ENCODE measurements at places on chromosomes 16 and 17. TPM values are rescaled to one million over a fixed set of nuclear protein-coding genes. Genes with fewer than 3 reads are reported as not detected.

DNA sequence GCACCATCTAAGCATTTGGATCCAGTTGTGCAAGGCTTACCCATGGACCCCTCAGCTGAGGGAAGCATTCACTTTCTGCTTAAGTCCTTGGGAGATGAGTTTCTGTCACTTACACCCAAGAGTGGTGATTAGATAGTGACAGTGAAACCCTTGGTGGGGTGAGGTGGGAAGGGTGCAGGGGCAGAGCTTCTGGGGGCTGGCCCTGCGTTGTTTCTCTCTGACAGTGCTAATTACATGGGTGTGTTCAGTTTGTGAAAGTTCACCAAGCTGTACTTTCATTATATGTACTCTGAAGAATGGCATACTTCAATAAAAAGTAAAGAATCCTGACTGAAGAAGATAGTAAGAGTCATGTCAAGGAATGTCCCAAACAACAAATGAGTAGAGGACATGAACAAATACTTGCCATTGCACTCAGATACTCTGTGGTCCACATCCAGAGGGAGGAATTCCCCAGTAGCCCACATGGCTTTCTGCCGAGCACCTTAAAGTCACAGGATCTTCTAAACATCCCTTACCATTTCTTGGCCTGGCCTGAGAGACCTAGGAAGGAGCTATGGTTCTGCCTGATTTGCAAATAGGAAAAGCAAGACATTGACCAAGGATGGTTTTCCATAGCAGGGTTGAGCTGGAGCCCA, 8.4 kb downstream of the CHST6 start:
- no peaks in the 10 kb centered on the region for H3K4me1 ChIP-seq
- H3K4me3 ChIP-seq = no peak overlapping the region
- H3K36me3 ChIP-seq = no peaks in the 10 kb centered on the region
- no peak for DNase-seq
- no peak overlapping the region for H3K27ac ChIP-seq

The SLC35G6 gene
- total RNA-seq = not detected

The PLCG2 gene
- 285 TPM for total RNA-seq

- DNase-seq = no peak
- no peak overlapping the region for H3K27ac ChIP-seq
- no peak overlapping the region for H3K4me3 ChIP-seq
- no peaks in the 10 kb centered on the region for H3K27me3 ChIP-seq
Measured at GRCh38 chr16:83044589-83044988, 417.8 kb downstream of the CDH13 start.

The SGSH gene
- total RNA-seq = 73.4 TPM

The ZMYND15 gene
- 0.93 TPM for total RNA-seq

DNA sequence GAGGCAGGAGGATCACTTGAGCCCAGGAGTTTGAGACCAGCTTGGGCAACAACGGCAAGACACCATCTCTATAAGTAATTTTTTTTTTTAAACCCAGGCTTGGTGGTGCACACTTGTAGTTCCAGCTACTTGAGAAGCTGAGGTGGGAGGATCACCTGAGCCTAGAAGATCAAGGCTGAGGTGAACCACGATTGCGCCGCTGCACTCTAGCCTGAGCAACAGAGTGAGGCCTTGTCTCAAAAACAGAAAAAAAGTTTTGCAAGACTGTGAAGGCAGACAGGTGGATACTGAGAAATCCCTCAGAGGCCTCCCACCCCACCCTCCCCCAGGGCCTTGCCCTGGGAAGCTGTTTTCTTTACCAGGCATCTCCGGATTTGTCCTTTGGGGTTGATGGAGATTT, 125.4 kb downstream of the MGAT5B start:
- peaks cover 27% of the 10 kb centered on the region for H3K4me1 ChIP-seq
- H3K4me3 ChIP-seq = no peak overlapping the region
- no peak overlapping the region for H3K27ac ChIP-seq
- no peaks in the 10 kb centered on the region for H3K27me3 ChIP-seq
- H3K36me3 ChIP-seq = no peaks in the 10 kb centered on the region
- no peak for DNase-seq

DNA sequence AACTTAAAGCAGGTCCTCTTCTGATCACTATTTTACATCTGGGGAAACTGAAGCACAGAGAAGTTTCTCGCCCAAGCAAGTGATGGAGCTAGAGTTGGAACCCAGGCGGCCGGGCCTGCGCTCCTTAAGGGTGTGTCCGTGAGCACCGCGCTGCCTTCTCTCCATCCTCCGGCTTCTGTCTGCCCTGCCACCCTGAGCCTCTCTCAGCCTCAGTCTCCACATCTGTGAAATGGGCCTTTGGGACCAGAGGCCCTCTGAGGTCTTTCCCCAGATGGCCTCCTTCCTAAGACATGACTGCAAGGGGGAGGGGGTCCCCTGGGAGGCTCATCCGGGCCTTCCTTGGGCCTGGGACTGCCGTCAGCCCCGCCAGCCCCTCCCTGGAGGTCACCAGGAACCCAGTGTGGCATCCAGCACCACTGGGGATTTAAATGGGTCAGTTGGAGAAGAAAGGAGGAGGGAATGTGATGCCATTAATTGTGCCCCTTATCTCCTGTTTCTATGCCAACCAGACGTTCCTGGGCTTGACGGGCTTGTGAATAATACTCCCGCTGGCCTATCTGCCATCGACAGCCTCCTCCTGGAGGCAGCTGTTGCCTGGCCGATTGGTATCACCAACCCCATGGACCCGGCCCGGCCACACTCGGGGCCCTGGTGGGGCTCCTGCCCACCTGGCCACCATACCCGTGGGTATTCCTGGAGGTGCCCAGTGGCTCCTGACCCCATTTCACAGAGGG, 5.1 kb downstream of the ZFPM1 start:
- H3K4me1 ChIP-seq = peaks cover 83% of the 10 kb centered on the region
- no peaks in the 10 kb centered on the region for H3K27me3 ChIP-seq
- DNase-seq = no peak
- no peak overlapping the region for H3K4me3 ChIP-seq

DNA sequence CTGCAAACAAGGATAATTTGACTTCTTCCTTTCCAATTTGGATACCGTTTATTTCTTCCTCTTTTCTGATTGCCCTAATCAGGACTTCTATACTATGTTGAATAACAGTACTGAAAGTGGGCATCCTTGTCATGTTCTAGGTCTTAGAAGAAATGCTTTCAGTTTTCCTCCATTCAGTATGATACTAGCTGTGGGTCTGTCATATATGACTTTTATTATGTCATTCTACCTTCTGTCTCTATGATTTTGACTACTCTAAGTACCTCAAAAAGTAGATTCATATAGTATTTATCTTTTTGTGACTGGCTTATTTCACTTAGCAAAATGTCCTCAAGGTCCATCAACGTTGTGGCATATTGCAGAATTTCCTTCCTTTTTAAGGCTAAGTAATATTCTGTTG, 111.5 kb upstream of the RBBP6 start:
- H3K27me3 ChIP-seq = no peaks in the 10 kb centered on the region
- H3K4me3 ChIP-seq = no peak overlapping the region
- no peak for DNase-seq
- H3K4me1 ChIP-seq = no peaks in the 10 kb centered on the region
- H3K36me3 ChIP-seq = no peaks in the 10 kb centered on the region

DNA sequence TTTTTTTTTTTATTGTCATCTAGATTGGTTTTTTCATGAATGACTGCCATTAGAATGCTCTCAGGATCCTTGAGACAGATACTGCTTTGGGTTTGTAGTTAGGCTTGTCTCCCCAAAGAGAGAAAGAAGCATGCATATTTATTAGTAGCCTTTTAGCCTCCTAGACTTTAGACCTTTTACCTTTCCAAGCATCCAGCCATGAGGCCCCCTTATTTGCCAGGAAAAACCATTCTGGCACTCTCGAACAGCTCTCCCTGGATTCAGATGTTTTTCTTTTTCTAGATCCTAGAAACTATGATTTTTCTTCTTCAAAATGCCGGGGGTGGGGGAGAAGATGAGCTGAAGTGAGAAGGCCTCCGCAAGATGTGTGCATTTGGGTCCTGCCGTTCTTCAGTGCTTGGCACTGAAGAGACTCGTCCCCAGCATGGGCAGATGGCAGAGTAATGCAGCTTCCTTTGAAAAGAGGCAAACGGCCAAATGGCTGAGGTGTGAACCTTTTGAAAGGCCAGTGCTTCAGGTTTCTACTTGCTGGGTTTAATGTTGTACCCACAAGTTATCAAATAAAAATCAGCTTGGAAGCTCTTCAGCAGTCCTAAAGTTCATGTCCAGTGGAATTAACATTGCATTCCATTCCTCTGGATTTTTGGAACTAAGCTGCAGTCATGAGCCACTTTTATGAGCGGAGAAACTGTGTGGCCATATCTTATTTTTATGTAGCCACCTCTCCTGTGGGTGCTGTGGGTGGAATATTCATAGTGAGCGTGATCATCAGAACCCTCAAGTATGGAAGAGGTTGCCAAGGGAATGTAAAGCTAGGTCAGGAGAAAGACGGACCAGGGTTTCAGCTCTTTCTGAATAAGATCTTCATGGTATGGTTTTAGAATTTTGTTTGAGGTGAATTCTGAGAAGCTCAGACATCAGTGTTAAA, 7.2 kb downstream of the SOCS7 start:
- H3K27me3 ChIP-seq = no peaks in the 10 kb centered on the region
- H3K27ac ChIP-seq = no peak overlapping the region
- H3K4me3 ChIP-seq = no peak overlapping the region

The SLC7A6 gene
- total RNA-seq = 46.6 TPM

GRCh38 chr17:8392674-8393469, 4.8 kb downstream of the RNF222 start:
- peaks cover 30% of the 10 kb centered on the region for H3K4me1 ChIP-seq
- peak overlapping the region; percentile 36 for H3K27ac ChIP-seq
- H3K36me3 ChIP-seq = no peaks in the 10 kb centered on the region
- H3K27me3 ChIP-seq = peaks cover 1% of the 10 kb centered on the region
- no peak for DNase-seq

The IST1 gene
- 363 TPM for total RNA-seq

GRCh38 chr16:86723689-86724088, 145.3 kb downstream of the FOXL1 start:
- no peaks in the 10 kb centered on the region for H3K27me3 ChIP-seq
- H3K27ac ChIP-seq = no peak overlapping the region
- H3K4me1 ChIP-seq = no peaks in the 10 kb centered on the region
- DNase-seq = no peak

DNA sequence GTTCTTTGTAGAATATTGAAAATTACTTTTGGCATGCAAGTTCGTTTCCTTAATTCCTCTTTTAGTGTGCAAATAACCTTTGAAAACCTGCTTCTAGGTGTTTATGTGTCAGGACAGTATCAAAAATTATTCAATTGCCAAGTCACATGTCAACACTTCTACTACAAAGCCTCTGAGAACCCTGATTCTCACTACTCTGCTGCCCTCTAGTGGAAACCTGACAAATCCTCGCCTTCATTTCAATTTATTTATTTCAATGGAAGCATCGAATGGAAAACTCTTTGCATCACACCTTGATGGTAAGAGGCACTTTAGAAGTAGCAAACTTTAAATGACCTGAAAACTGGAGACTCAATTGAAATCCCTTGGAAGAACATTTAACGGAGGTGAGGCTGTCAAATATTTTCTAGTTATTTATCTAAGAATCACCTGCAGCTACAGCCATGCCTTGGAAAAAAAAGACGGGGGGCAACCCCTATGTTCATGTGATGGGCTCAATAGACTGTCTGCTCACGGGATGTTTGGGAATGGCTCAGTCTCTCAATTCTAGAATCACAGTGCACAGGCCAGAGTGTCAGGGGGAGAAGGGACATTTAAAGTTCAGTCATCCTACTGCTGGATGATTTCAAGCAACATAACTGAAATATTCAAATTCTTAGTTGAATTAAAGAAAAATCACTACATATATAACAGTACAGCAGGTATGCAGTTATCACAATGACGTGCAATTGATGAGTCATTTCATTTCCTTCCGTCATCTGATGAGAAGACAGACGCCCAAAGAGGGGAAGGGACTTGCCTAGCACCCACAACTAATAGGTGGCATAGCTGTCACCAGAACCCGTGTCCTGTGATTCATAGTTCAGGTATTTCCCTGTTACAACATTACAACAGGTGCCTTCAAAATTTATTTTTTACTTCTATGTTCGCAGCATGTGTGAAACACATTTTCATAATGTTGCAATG, 563.9 kb downstream of the TOX3 start:
- H3K4me1 ChIP-seq = no peaks in the 10 kb centered on the region
- peak; percentile 16 for DNase-seq
- H3K27me3 ChIP-seq = no peaks in the 10 kb centered on the region
- H3K4me3 ChIP-seq = no peak overlapping the region
- no peak overlapping the region for H3K27ac ChIP-seq
- H3K36me3 ChIP-seq = no peaks in the 10 kb centered on the region

DNA sequence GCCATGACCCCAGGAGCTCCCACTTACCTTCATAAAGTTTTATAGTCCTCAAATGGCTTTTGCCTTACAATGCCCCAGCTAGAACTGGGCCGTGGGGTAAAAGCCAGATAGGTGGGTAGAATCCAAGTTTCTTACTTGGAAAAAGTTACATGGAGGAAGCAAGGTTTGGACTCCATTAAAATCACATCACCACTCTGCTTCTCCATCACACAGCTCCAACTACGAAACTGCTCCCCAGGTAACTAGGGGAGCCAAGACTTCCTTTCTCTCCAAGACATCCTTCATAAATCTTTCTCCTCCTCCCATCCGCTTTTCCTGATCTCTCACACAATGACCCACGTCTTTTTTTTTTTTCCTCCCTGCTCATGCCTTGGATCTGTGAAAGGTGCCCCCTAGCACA, 130.8 kb upstream of the RCVRN start:
- peaks cover 40% of the 10 kb centered on the region for H3K4me1 ChIP-seq
- H3K4me3 ChIP-seq = no peak overlapping the region
- H3K27ac ChIP-seq = no peak overlapping the region
- no peaks in the 10 kb centered on the region for H3K27me3 ChIP-seq

- H3K4me3 ChIP-seq = no peak overlapping the region
- no peaks in the 10 kb centered on the region for H3K4me1 ChIP-seq
- DNase-seq = no peak
- H3K27me3 ChIP-seq = no peaks in the 10 kb centered on the region
- no peak overlapping the region for H3K27ac ChIP-seq
- no peaks in the 10 kb centered on the region for H3K36me3 ChIP-seq
Measured at GRCh38 chr16:73323880-73324279, 276.0 kb upstream of the ZFHX3 start.

- DNase-seq = peak; percentile 29
- H3K27ac ChIP-seq = no peak overlapping the region
- H3K27me3 ChIP-seq = peaks cover 91% of the 10 kb centered on the region
Measured at GRCh38 chr17:36934144-36934691, 3.1 kb upstream of the LHX1 start.

DNA sequence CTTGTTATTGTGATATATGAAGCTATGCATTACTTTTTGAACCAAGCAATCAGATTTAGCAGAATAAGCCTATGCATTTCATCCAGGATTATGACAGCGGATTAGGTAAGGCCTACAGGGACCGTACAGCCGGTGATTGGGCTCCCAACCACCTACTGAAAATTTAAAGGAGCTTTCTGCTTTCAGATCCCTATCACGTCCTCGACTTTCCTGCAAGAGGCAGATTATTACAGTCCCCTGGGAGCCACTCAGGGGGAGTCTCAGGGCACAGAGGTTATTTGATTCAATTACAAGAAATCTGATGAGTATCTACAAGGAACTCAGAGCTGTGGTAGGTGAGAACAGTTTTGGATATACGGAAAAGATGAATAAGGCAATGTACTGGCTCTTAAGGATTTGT, 80.7 kb downstream of the HS3ST3B1 start:
- H3K4me1 ChIP-seq = peaks cover 6% of the 10 kb centered on the region
- no peaks in the 10 kb centered on the region for H3K27me3 ChIP-seq
- no peaks in the 10 kb centered on the region for H3K36me3 ChIP-seq
- no peak overlapping the region for H3K4me3 ChIP-seq
- no peak overlapping the region for H3K27ac ChIP-seq
